8988T (cell line): ENCODE measurements at places on chromosomes 3 and 15.

DNA sequence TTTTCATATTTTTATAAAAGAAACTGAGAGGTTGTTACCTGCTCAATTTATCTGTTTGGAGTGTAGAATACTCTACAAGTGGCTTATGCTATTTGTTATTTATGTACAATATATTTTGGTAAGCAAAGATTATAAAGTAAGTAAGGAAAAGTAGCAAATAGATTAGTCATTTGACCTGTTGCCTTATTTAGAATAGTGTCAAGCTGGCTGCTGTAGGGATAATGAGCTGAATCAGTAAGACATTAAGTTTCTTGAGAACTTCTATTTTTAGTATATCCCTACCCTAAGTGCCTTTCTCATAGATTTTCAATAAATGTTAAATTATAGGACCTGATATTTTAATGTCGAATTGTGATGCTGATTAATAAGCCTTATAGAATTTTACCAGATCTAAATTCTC is 37.2 kb downstream of the ECT2 start:
- DNase-seq, result no peak

GRCh38 chr3:13240928-13241618 is 167.8 kb upstream of the IQSEC1 start:
- DNase-seq, result no peak

DNA sequence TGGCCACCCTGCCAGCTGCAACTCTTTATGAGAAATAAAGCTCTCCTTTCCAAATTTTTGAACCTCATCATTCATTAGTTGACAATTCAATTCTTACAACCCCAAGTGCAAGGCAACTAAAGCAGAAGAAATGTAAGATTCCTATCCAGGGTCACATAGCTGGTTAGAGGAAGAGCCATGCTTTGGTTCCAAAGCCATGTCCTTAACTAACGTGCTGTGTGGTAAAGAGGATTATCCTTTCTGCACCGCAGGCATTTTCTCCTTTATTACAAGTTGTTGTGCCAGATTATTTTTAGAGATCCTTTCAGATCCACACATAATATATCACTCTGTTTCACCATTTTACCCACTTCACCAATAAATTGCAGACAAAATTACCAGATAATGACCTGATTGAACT is 36.5 kb downstream of the TM4SF18 start:
- no peak for DNase-seq

GRCh38 chr3:117355566-117355965 is 646.0 kb downstream of the TUSC7 start:
- DNase-seq, result no peak

- DNase-seq, result no peak
These were observed 13.4 kb downstream of the COMMD2 start for GRCh38 chr3:149738876-149739275.

DNA sequence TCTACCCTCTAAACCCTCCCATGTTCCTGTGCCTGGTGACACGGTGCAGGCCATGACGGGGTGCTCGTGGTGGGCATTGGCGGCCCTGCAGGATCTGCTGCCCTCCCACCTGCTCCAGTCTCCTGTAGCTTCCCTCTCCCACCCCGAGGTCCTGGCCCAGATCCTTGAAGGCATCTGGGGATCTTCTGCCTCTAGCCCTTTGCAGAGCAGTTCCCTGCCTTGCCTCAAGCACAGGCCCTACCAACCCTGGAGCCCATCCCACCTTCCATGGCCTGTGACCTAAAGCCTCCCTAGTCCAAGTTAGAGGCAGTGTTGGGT is 27.5 kb upstream of the SEC13 start:
- no peak for DNase-seq

- no peak for DNase-seq
These were observed 107.0 kb downstream of the IQSEC1 start for GRCh38 chr3:12965999-12966846.

GRCh38 chr15:60264566-60264965 is 133.2 kb downstream of the ANXA2 start:
- no peak for DNase-seq

GRCh38 chr3:169455472-169455871 is 208.0 kb downstream of the MECOM start:
- DNase-seq, result no peak

GRCh38 chr3:120559242-120560061 is 36.7 kb upstream of the NDUFB4 start:
- DNase-seq, result no peak

- DNase-seq, result no peak
These were observed 238.5 kb upstream of the ZNF385D start for GRCh38 chr3:21989341-21990042.

GRCh38 chr3:113533534-113533892 is 1.2 kb downstream of the SIDT1 start:
- no peak for DNase-seq

DNA sequence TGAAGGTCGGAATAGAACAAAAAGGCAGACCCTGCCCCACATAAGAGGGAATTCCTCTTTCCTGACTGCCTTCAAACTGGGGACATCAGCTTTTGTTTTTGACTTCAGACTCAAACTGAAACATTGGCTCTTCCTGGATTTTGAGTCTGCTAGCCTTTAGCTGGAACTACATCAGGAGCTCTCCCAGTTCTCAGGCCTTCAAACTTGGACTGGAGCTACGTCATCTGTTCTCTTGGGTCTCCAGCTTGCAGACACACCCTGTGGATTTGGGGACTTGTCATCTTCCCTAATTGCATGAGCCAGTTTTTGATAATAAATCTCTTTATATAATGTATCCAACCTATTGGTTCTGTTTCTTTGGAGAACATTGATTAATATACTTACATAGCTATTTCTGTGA is 798.1 kb downstream of the TBL1XR1 start:
- DNase-seq, result no peak

- DNase-seq, result no peak
These were observed 128.5 kb upstream of the GAP43 start for GRCh38 chr3:115494826-115495225.

GRCh38 chr3:115071166-115071565 is 75.9 kb downstream of the ZBTB20 start:
- DNase-seq, result no peak

- DNase-seq, result no peak
These were observed 1004.6 kb upstream of the NR2F2 start for GRCh38 chr15:95325763-95326404.

DNA sequence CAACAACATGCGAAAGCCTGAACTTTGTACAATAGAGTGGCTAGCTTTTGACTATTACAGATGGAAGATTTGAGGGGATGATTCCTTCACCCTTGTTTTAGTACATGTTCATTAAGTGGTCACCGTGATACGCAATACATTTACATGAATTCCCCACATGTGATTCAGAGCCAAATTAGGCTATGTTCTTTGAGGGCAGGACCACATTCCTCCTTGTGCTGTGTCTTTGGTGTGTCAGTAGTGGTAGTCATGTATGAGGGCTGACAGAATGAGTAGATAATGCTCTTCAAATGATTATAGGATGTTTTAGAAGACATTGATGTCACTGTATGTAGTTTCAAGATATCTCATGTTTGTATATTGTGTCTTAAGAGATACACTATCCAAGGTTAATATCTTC is 12.1 kb downstream of the PTPRG start:
- no peak for DNase-seq

DNA sequence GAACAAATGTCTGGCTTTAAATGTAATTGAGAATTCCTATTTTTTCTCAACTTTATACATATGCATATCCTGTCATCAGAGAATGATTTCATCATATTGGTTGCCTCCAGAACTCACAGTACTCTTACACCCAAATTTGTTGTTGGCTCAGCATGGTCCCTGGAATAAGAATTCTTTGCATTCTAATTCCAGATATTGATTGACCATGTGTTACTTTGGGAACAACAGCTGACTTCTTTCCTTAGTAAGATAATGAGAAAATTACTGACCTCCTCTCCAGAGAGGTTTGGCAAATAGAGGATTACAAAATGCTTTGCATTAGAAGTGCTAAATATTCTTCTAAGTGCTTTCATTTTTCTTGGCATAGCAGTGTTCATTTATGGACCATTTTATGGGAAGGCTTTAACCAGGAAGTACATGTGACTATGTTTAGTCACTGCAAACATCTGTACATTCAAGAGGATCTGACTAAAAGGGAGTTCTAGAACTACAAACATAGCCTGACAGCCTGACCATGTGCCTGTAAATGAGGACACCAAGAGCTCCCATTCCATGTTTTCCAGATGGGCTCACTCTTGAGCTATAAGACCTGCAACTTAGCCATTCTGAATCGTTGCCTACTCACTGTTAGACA is 391.6 kb upstream of the DPPA4 start:
- DNase-seq, result no peak

DNA sequence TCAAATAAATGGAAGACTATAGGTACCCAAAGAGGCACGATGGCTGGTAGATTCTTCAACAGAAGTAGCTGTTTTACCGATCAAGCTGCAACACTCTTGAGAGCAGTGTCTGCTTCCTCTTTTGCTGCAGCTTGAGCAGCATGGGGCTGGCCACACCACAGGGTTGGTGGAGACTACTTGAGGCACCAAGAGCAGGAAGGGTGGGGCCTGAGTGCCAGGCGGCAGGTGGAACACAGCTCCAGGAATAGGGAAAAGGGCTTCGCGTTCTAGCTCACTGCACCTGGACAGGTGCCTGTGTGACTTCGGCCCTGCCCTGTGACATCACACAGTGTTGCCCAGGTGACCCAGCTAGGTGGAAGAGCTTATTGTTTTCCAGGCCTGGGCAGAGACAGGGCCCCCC is at the start of gene CCDC33:
CCDC33 (plus strand) TSS at position 365 of the 400 bp plus-strand sequence. CDS start 394 bp downstream, outside the sequence.
- no peak for DNase-seq

DNA sequence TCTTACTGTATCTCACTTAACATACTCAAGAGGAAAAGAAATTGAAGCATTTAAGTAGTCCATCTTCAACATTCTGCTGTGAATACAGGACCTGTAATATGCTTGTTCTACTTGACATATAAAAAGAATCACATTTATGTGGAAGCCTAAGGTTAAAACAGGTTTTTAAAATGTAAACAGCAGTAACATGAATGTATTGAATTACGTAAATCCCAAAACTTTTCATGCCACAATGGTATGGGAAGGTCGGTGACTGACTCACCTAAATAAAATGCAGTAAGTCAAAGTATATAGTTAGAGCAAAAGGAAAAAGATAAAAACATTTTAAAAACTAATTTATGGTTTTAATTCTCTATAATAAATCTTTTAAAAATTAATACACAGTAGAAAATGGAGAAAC is 115.7 kb upstream of the TJP1 start:
- no peak for DNase-seq

GRCh38 chr3:54832876-54833275 is 95.0 kb downstream of the LRTM1 start:
- no peak for DNase-seq

DNA sequence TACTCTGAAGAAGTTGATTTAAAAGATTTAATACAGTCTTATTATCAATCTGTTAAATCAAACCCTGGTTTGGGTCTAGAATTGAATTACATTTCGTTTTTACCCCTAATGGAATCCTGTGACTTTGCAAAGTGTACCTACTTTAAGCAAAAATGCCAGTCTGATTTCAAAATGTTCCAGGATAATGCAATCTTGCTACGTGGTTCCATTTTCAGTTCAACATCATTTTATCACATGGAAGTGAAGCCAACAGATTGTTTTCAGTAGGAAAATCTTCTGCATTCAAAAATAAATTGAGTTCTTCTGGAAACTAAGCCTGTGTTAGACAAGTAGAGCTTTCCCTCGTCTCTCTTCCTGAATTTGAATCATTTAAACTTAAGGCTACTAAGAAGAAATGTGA is 356.4 kb downstream of the CHST2 start:
- no peak for DNase-seq

- DNase-seq, result no peak
These were observed 75.9 kb upstream of the ALDH1L1 start for GRCh38 chr3:126256251-126256650.

GRCh38 chr3:163018664-163019063 is 1522.1 kb downstream of the OTOL1 start:
- no peak for DNase-seq

DNA sequence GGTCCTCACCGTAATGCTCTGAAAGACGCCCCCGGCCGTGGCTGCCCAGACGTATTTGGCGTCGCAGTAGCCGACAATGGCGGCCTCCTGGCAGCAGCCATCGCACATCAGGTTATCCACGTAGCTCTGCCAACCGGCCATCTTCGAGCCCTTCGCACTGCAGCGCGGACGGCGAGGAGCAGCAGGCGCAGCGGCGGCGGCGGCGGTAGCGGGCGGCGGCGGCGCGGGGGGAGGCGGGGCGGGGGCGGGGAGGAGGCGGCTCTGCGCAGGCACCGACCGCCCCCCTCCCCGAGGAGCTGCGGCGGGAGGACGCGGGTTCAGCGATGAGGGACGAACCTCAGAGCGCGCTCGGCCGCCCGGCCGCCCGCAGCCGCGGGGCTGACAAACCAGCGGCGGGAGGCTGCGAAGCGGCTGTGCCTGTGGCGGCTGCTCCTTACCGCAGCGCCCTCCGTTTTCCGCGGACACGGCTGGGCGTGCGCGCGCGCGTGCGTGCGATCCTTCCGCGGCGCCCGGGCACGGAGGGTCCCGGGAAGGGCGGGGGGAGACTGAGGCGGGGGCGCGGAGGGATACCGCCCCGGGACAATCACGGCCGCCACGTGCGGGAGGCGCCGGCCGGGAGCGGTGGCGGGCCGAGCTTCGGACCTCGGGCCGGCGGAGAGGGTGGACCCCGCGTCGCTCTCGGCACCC is at the start of gene PFN2:
PFN2 (minus strand) TSS at position 180 of the 687 bp plus-strand sequence; CDS start at position 141, 39 bp downstream.
- peak; percentile 56 for DNase-seq

DNA sequence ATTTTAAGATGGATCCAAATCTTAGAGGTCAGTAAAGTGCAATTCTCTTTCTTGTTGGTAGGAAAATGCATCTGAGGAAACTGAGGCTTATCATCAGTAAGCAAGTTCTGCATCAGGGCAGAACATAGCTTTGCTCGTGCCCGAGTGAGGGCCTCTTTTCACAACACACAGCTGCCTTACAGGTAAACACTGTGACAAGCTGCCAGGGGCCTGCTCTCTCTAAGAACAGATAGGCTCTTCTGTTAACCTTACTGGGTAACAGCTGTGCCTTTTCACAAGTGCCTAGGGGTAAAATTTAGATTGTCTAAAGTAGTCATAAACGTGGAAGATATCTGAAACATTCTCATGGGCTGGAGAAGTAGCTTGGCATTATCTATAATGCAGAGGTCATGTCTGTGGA is 118.1 kb downstream of the C3orf38 start:
- no peak for DNase-seq

DNA sequence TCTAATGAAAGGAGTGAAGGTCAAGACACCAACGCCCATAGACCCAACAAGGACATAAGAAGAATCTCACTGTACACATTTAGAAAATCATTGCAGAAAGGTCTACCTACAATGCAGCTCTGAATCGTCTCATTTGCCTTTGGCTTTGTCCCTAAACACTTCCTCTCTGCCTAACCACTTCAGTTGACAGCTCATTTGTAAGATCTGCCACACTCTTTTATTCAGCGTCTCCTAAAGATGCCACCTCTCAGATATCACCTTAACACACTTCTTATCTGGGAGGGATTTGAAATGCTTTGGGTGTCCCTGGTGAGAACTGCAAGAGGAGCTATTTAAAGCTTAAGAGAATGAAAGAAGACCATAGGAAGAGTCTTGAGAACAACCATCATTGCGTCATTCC is 38.7 kb downstream of the RAB27A start:
- no peak for DNase-seq
